ENCODE measurements at places on chromosomes 2 and 18. TPM values are rescaled to one million over a fixed set of nuclear protein-coding genes. Genes with fewer than 3 reads are reported as not detected.

- no peak overlapping the region for H3K4me3 ChIP-seq
- no peaks in the 10 kb centered on the region for H3K36me3 ChIP-seq
- H3K27me3 ChIP-seq, result no peaks in the 10 kb centered on the region
- no peak overlapping the region for H3K27ac ChIP-seq
Measured at GRCh38 chr2:133097666-133098065, 427.7 kb upstream of the LYPD1 start.

GRCh38 chr2:217902379-217903141 is 100.2 kb downstream of the TNS1 start:
- no peak overlapping the region for H3K4me3 ChIP-seq
- H3K27ac ChIP-seq, result no peak overlapping the region
- no peaks in the 10 kb centered on the region for H3K36me3 ChIP-seq
- no peaks in the 10 kb centered on the region for H3K4me1 ChIP-seq
- no peak for DNase-seq
- H3K27me3 ChIP-seq, result peaks cover 22% of the 10 kb centered on the region

DNA sequence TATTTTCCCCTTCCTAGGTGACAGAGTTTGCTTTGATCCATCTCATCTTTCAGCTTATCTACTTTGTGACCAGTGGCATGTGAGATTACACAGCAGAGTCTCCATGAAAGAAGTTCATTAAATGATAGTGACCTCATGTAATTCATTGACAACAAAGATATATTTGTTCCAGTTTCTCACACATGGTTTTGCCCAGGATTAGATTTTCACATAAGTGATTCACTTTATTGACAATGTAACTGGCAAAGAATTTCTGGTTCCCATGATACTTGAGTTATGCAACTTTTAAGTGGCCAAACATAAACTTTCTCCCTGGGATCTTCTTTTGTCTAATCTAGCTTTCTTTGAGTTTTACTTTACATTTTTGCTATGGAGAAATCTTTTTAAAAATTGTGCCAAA is 50.0 kb downstream of the MC4R start:
- H3K36me3 ChIP-seq, result no peaks in the 10 kb centered on the region
- no peaks in the 10 kb centered on the region for H3K4me1 ChIP-seq
- no peak for DNase-seq
- no peak overlapping the region for H3K27ac ChIP-seq
- no peak overlapping the region for H3K4me3 ChIP-seq

DNA sequence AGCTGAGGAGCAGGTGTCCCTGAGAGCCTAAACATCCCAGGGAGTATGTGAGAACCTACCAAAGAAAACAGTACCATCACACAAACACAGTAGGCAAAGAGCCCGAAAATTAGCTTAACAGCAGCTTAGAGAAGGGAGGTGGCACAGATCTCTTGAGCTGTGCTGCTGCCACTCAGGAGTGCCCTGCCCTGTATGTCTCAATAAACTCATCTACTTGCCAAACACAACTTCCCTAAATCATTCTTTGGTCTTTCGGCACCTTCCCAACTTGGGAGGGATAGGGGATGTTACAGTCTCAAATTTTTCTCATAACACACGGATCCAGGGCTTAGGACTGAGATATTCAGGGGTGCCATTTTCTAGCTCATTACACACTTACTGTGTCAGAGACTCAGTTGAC is 45.3 kb upstream of the C1D start:
- no peak overlapping the region for H3K4me3 ChIP-seq
- no peak overlapping the region for H3K27ac ChIP-seq
- H3K36me3 ChIP-seq, result peaks cover 10% of the 10 kb centered on the region
- no peak for DNase-seq

The BUB1 gene
- 68.4 TPM for total RNA-seq

The PFN4 gene
- 0.30 TPM for total RNA-seq

The DSEL gene
- total RNA-seq, result 0.05 TPM

Measured in activated T-helper 2 cell treated with anti-CD3 and anti-CD28 coated beads, Interferon-gamma antibody, Interleukin-2, Interleukin-4, amounts not matched to agents 10 μg/mL and 5 μg/mL and 100 μg/mL, durations not matched to agents 14 hours and 24 hours and 36 hours (primary cell).